ENCODE measurements at places on chromosomes 4 and X. TPM values are rescaled to one million over a fixed set of nuclear protein-coding genes. Genes with fewer than 3 reads are reported as not detected.

- no peak for DNase-seq
These were observed 1119.6 kb downstream of the PCDH18 start for GRCh38 chr4:136412708-136413107.

The APBB2 gene
- 26.7 TPM for total RNA-seq

DNA sequence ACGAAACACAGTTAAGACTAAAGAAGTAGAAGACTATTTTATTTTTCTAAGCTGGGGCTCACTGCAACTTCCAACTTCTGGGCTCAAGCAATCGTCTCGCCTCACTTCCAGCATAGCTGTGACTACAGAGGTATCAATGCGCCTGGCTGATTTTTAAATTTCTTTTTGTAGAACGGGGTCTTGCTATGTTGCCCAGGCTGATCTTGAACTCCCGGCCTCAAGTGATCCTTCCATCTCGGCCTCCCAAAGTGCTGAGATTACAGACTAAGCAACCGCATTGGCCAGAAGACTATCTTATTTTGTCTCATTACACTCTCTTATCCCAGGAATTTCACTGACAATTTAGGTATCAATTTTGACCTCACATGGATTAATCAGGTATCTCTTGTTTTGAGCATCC lies 1.2 kb downstream of the LAMTOR3 start:
- no peak for DNase-seq

GRCh38 chrX:65985922-65986588 lies 53.8 kb downstream of the VSIG4 start:
- peak; percentile 80 for DNase-seq
